Pulmonary artery endothelial cell (primary cell): ENCODE measurements at places on chromosomes 1 and 21.

GRCh38 chr1:161840363-161840762 is 74.2 kb downstream of the ATF6 start:
- no peak for DNase-seq

GRCh38 chr1:95384567-95384966 is 150.6 kb downstream of the RWDD3 start:
- no peak for DNase-seq

- DNase-seq = no peak
Observed at GRCh38 chr1:50974618-50974935, 4.5 kb downstream of the CDKN2C start.

DNA sequence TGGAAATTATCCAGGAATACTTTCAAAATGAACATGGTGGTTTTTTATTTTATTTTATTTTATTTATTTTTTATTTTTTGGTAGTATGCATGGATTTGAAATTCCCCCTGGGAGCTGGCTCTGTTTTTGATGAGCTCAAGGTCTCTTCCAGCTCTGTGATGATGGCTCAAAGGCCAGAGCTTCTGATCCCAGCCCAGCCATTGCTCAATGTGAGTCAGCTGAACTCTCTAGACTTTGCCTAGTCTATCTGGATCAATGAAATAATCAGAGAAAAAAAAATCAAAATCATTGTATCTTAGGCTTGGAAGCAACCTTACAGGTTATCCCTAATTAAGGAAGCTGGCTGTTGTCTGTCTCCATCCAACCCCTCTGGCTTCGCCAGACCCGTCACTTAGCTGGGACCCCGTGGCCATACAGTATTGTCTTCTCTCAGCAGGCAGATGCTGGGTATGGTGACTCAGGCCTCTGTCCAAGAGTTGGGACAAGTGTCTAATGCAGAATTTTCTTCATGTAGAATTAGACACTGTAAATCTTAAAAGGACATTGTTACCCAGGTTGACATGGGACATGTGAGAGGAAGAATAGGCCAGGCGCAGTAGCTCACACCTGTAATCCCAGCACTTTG is 90.2 kb upstream of the LPGAT1 start:
- no peak for DNase-seq

- no peak for DNase-seq
Observed at GRCh38 chr1:159707472-159708260, 6.7 kb downstream of the CRP start.

GRCh38 chr1:153771841-153772593 is 3.2 kb upstream of the SLC27A3 start:
- DNase-seq = no peak

- no peak for DNase-seq
Observed at GRCh38 chr1:41863718-41864117, 55.0 kb downstream of the HIVEP3 start.

GRCh38 chr1:240092301-240093119 is 827 bp downstream of the FMN2 start:
- no peak for DNase-seq

GRCh38 chr1:14113841-14114567 is 414.0 kb downstream of the PRDM2 start:
- no peak for DNase-seq

GRCh38 chr1:7650801-7651200 is 120.3 kb upstream of the VAMP3 start:
- no peak for DNase-seq

DNA sequence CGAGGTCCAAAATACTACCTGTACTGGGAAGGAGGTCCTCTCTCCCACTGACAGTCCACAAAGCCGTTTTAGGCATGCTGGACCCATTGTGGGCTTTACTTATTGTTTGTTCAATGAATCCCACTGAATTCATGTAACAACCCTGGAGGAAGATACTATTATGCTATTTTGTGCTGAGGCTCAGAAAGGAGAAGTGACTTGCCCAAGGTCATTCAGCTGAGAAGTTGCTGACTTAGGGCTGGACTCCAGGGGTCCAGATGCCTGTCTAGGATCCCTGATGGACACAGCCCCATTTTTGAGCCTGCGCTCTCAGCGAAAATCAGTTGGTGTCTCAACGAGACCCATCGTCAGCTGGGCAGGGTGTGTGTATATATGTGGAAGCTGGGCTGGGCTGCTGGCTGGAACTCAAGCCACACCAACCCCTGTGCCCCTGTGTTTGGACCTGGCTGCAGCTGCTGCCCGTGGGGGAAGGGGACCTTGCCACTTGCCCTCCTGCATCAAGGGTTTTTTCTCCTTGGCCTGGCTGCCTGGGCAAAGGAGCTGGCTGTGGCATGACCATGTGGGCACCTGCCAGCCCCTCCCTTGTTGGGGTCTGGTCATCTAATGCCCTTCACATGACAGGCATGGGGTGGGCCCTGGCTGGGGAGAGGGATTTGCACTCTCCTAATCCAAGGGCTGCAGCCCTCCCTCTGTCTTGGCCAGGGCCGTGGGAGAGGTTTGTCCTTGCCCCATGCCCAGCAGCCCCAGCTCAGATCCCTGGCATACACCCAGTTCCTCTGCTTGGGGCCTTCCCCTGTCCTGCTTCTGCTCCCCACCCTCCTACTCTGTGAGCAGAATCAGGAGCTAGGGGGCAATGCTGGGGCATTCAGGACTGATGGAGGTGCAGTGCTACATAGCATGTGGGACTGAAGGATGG is 15.0 kb downstream of the KCNQ4 start:
- DNase-seq = no peak

DNA sequence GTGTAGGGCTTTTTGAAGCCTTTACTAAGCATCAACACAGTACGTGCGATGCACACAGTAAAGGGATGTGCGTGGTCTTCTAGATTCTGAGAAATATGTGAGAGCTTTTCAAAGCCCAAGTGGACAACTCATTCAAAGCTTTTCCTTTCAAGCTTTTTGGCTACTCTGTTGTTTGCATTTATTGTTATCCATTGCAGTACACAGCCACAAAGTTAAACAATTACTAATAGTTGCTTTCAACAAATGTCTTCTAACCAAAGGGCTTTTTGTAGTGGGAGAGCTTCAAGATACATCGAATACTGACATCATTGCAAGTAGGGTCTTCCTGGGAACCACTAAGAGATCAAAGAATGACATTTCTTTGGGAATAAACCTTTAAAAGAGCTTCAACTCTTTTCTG is 97.9 kb upstream of the ETV3 start:
- DNase-seq = no peak

GRCh38 chr1:87759421-87760087 is 430.9 kb downstream of the LMO4 start:
- no peak for DNase-seq

- DNase-seq = peak; percentile 78
Observed at GRCh38 chr1:9371391-9371935, 78.8 kb downstream of the SPSB1 start.

GRCh38 chr1:222096476-222096772 is 354.5 kb upstream of the DUSP10 start:
- no peak for DNase-seq

GRCh38 chr1:214321705-214322453 is 40.9 kb downstream of the SMYD2 start:
- DNase-seq = no peak

DNA sequence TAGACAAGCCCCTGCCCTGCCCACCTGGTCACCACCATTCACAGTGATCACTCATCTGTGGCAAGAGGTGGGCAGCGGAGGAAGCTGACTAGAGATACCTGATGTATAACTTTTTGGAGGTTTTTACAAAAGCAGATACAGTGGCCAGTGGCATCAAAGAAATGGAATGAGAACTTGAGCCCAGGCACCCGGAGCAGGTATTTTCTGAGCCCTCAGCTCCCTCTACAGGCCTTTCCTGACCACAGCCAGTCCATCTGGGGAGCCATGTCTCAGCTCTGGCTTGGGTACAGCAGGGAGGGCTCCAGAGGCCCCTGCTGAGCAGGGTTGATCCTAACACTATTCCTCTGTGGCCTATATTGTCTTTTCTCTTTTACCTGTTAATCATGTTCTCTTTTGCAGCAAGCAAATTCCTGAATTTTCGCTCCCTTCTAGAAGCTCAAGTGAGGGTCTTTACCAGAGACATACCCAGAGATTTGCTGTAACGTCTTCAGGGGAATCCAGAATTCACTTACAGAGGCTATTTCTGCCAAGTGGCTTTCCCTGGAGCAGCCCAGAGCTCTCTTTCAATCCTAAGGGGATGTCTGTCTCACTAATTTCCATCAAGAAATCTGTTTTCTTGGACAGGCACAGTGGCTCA is 27.3 kb downstream of the GPR157 start:
- no peak for DNase-seq

GRCh38 chr1:185480545-185480944 is 163.5 kb upstream of the IVNS1ABP start:
- DNase-seq = no peak

DNA sequence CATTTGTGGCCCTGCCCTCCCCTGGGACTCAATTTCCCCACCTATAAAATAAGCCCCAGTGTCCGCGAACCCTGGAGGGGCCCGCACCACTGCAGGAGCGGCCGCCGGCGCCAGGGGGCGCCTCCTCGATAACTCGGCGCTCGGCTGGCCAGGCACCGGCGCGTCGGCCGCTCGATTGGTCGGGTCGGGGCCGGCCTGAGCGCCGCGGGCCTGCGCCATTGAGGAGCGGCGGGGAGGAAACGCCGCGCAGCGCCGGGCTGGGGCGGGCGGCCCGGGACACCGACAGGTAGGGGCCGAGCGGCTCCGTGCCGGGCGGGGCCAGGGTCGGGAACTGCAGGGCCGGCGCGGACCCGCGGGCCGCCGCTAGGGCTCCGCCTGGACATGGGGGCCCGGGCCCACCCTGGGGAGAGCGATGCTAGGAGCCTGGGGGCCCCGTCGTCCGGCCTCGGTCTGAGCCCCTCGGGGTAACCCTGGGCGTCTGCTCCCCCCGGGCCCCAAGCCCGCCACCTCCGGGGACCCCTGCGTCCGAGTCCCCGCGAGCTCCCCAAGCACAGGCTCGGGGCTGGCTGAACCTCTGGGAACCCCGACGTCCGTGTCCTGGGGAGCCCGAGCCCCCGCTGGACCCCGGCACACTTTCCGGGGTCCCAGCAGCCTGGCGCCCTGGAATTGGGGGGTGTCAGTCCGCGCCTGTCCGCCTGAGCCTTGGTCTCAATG is at the start of gene VPS13D:
Gene VPS13D (plus strand): TSS at position 196 of the 714 bp plus-strand sequence. CDS start 4,237 bp downstream, outside the sequence.
- DNase-seq = peak; percentile 17

GRCh38 chr1:117605164-117605773 is 579 bp upstream of the TENT5C start:
- DNase-seq = no peak

DNA sequence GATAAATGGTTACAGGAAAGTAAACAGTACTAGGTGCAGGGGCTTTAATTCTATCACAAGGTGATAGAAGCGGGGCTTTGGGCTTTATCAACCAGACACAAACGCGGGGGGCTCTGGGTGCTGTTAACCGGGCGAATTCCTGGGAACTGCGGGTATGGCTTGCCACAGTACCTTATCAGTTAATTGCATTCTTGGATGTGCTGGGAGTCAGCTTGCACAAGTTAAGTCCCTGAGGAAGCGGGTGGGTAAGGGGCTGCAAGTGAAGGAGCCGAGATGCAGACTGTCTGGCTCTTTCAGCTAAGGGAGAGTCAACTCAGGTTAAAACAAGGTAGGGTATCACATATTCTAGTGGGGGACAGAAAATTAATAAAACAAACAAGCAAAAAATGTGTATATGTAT is 661 bp downstream of the GBP4 start:
- no peak for DNase-seq

DNA sequence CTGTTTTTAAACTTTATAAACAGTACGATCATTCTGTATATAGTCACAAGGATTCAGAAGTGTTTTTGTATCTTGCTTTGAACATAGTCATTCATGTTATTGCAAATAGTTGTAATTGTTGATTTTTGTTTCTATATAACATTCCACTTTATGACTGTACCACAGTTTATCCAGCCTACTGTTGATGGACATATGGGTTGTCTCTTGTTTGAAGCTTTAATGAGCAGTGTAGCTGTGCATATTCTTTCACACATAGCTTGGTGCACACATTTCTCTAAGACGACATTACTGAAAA is 6.1 kb downstream of the CD101 start:
- no peak for DNase-seq

GRCh38 chr1:13582713-13583443 is 754 bp upstream of the PDPN start:
- no peak for DNase-seq

DNA sequence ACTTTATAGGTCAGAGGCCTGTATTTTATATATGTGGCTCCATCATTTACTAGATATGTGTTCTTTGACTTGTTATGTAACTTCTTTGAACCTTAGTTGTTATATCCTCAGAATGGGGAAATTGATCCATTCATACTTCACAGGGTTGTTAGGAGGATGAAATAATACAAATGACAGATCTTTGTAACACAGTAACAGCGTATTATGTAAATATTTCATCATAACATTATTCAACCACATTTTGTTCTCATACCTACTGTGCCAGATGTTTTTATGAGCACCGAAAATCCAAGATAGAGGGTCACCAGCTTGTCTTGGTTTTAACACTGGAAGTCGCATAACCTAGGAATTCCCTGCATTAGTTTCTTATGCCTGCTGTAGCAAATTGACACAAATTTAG is 3.3 kb downstream of the SUCO start:
- no peak for DNase-seq

DNA sequence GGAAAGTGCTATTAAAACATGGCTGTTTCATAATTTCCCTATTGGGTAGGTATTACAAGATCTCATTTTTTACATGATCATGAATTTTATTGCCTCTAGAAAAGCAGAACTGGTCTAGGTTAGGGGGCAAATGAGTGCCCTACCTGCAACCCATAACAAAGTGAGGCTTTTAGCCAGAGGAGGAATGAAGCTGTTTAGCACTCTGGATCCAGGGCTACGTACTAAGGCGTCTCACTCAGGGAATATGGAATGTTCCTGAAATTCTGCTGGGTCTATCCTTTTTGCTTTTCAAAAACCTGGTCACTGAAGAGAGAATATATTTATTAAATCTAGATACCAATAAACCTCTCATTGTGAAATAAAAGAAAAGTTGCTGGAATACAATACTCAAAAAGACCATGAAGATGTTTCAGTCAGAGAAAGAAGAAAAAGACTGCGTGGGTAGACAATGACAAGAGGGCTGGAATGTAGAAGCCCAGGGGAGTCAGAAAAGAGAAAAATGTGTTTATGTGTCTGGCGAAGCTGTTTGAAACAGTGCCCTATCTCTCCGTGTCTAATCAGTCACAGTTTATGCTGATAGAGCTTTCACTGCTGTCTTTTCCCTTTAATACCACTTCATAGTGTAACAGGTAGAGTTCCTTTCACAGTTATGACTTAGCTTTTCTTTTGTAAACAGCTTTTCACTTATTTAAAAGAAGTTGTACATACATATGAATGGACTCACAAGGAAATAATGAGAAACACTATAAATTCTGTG is 25.0 kb upstream of the SYDE2 start:
- no peak for DNase-seq

- no peak for DNase-seq
Observed at GRCh38 chr1:87683196-87683956, 354.7 kb downstream of the LMO4 start.

- no peak for DNase-seq
Observed at GRCh38 chr1:217687511-217687910, 56.4 kb downstream of the SPATA17 start.
